ENCODE measurements at places on chromosomes 1 and 21. TPM values are rescaled to one million over a fixed set of nuclear protein-coding genes. Genes with fewer than 3 reads are reported as not detected.

The GNPAT gene
- 70.4 TPM for polyA plus RNA-seq

The AK5 gene
- polyA plus RNA-seq: 1.4 TPM

GRCh38 chr1:208127792-208128529 is 116.2 kb downstream of the PLXNA2 start:
- H3K4me1 ChIP-seq: peaks cover 7% of the 10 kb centered on the region
- H3K4me3 ChIP-seq: no peak overlapping the region
- H3K27me3 ChIP-seq: no peaks in the 10 kb centered on the region
- no peak overlapping the region for H3K27ac ChIP-seq

GRCh38 chr1:197614916-197615692 is 160.2 kb downstream of the DENND1B start:
- H3K4me1 ChIP-seq: no peaks in the 10 kb centered on the region
- DNase-seq: no peak
- no peak overlapping the region for H3K4me3 ChIP-seq
- no peaks in the 10 kb centered on the region for H3K36me3 ChIP-seq
- no peaks in the 10 kb centered on the region for H3K27me3 ChIP-seq
- no peak overlapping the region for H3K27ac ChIP-seq

The NVL gene
- polyA plus RNA-seq: 37.1 TPM

- peak overlapping the region; percentile 98 for H3K27ac ChIP-seq
- peak overlapping the region; percentile 92 for H3K4me3 ChIP-seq
- H3K27me3 ChIP-seq: no peaks in the 10 kb centered on the region
- peaks cover 13% of the 10 kb centered on the region for H3K4me1 ChIP-seq
These were observed 2.8 kb downstream of the S100A6 start for GRCh38 chr1:153532769-153533599.

DNA sequence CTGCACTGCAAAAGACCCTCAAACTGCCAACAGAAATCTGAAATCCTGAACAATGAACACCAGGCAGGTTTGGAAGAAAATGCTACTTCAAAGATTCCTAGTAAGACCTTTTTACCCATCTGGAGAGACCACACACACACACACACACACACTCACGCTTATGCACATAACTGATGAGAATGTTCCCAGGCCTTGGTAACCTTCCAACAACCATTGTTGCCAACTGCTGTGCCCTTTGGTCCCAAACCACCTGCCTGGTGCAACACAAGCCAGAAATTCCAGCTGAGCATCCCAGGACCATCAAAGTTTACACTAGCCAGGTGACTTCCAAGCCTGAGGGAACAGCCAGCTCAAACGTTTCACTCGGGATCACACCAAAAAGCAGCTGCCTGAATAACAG is 56.9 kb downstream of the SEC16B start:
- no peak overlapping the region for H3K27ac ChIP-seq
- H3K4me3 ChIP-seq: no peak overlapping the region
- DNase-seq: no peak
- no peaks in the 10 kb centered on the region for H3K4me1 ChIP-seq

The PDZK1IP1 gene
- 0.88 TPM for polyA plus RNA-seq

The LORICRIN gene
- not detected for polyA plus RNA-seq

Data from left lung (tissue), 14 donors.